Stimulated activated CD4-positive, alpha-beta T cell treated with anti-CD3 and anti-CD28 coated beads, Interleukin-12 subunit alpha, Interleukin-12 subunit beta, amount 100 ng/mL, for 24 hours (primary cell): ENCODE measurements at places on chromosomes 1 and 21.

GRCh38 chr1:179807291-179807690 is 64.2 kb downstream of the FAM163A start:
- DNase-seq: no peak

- DNase-seq: no peak
These were observed 217.6 kb downstream of the SDCCAG8 start for GRCh38 chr1:243473227-243474135.

DNA sequence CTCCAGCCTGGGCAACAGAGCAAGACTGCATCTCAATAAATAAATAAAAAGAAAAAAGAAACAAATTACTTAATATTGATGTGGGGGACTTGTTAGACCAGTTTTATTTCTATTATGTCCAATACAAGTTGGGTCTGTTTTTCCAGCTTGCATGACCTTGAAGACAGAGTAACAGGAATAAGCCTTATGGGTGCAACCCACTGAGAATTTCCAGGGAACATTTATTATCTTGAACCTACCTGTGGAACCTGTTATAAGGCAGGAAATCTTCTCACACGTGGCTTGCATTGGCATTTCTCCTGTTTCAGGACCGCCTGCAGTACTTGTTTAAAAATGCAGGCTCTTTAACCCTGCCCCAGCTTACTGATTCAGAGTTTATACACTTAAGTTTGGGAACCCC is 64.0 kb downstream of the ZBTB17 start:
- no peak for DNase-seq

DNA sequence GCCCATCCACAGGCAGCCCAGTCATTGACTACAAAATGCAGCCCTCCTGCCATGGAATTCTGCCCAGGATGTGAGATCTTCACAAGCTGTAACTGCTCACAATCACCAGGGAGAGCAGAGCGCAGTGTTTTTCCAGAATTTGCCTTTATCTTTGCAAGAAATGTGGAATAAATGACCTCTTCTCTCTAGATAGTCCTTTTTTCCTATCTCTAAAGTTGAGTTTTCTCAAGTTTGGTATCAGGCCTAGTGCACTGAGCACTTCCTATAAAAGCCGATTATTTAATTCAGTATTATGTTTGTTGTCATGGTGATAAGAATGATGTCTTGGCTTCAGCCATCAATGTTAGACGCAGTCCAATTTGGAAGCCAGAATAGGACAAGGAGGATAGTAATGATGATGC is 246.9 kb upstream of the IRF2BP2 start:
- no peak for DNase-seq

DNA sequence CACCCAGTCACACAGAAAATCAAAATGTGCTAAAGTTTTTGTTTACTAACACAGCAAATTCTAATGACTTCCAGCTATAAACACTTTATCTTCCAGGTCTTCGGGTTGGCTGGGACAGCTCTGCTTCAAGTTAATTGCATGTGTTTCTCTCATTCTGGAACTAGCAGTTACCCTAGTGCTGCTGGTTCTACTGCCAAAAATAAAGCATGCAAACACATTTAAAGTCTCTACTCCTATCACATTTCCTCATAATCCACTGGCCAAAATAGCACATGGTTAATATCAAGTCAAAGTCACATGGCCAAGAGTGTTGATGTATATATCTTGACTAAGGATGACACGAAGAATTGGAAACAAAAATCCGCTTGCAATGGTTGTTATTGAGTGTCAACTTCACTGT is 973.1 kb upstream of the ADGRL2 start:
- no peak for DNase-seq

- peak; percentile 38 for DNase-seq
These were observed 12.3 kb upstream of the IFNLR1 start for GRCh38 chr1:24199291-24199900.

- DNase-seq: no peak
These were observed 625.8 kb downstream of the BRINP3 start for GRCh38 chr1:189851806-189852367.

GRCh38 chr1:223212441-223212840 is 69.4 kb upstream of the TLR5 start:
- DNase-seq: no peak

- DNase-seq: no peak
These were observed 538.0 kb downstream of the LTN1 start for GRCh38 chr21:28454564-28455252.

DNA sequence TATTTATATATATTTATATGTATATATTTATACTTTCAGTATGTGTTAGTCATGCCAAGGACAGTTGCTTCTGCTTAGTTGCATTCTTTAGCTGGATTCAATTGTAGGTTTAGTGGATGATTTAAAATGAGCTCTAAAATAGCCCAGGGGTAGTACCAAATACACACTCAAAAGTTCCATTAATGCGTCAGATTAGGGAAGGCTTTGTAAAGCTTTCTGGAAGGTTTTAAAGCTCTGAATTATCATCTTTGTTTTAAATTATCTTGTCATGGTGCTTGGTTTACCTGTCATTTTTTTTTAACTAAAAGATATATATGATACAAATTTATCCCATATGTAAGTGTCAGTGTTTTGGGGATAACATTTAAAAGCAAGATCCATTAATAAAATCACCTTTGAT is 242.7 kb upstream of the ADAMTS5 start:
- no peak for DNase-seq

- no peak for DNase-seq
These were observed 380.6 kb downstream of the SIPA1L2 start for GRCh38 chr1:232249339-232249738.

GRCh38 chr21:23488245-23488644 is 2119.0 kb downstream of the MRPL39 start:
- no peak for DNase-seq

GRCh38 chr1:45012639-45013278 is 705 bp downstream of the UROD start:
- peak; percentile 47 for DNase-seq

GRCh38 chr1:161730050-161730564 is 8.8 kb downstream of the FCRLB start:
- no peak for DNase-seq

DNA sequence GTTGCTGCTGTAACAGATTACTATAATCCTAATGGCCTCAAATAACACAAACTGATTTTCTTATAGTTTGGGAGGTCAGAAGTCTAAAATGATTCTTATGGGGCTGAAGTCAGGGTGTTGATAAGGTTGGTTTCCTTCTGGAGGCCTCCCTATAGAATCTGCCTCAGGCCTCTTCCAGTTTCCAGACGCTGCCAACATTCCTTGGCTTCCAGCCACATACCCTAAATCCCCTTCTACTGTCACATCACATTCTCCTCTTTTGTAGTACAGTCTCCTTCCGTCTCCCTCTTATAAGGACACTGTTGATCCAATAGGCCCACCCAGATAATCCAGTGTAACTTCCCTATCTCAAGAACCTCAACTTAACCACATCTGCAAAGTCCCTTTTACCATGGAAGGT is 145.3 kb upstream of the NCAM2 start:
- no peak for DNase-seq

DNA sequence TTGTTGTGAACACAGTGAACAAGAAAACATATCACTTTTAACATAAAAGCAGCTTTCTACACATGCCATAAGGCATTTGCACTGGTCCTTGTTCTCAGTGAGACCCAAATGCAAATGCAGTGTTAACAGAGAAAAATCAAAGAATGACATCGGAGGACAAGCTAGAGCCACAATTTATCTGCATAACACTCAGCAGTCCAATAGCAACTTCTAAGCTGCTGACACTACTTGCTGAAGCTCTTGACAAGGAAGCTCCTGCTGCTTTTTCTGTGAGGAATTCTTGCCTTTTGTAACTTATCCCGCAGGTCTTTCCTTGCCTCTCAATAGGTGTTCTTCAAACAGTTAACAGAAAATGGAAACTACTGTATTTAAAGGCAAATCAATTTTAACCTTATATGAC is 34.7 kb downstream of the USH2A start:
- DNase-seq: no peak

GRCh38 chr1:211654838-211655787 is 20.3 kb downstream of the NEK2 start:
- DNase-seq: peak; percentile 59

GRCh38 chr1:175763797-175764196 is 20.4 kb upstream of the TNR start:
- no peak for DNase-seq

GRCh38 chr1:228929476-228930027 is 194.3 kb downstream of the RHOU start:
- no peak for DNase-seq

DNA sequence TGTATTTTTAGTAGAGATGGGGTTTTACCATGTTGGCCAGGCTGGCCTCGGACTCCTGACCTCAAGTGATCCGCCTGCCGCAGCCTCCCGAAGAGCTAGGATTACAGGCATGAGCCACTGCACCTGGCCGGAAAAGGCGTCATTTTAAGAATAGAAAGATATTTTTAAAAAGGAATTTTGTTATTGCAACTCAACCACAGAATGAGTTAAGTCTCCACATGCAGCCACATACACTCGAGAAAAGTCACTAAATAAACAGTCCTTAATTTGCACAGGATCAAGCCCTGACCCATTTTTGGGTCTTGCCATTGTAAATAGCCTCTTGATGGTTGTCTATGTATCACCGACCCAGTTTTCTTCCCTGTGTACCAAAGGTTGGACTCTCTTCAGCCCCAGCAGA is 85.5 kb downstream of the FBXO2 start:
- DNase-seq: no peak

- no peak for DNase-seq
These were observed 21.7 kb downstream of the LRRC8B start for GRCh38 chr1:89546082-89546889.

- DNase-seq: no peak
These were observed 4.5 kb downstream of the EYA3 start for GRCh38 chr1:28083876-28084275.

GRCh38 chr1:177933881-177934280 is 36.0 kb downstream of the SEC16B start:
- no peak for DNase-seq

GRCh38 chr1:119326251-119326650 is 42.3 kb upstream of the HAO2 start:
- DNase-seq: no peak

- no peak for DNase-seq
These were observed 19.1 kb upstream of the LAMC1 start for GRCh38 chr1:183004141-183004540.

- DNase-seq: no peak
These were observed 165.3 kb upstream of the DPYD start for GRCh38 chr1:98086156-98086555.

GRCh38 chr21:39660191-39660980 is 47.6 kb downstream of the B3GALT5 start:
- no peak for DNase-seq

- DNase-seq: no peak
These were observed 62.8 kb upstream of the COA6 start for GRCh38 chr1:234310460-234310817.

GRCh38 chr1:202760589-202760988 is 47.6 kb downstream of the KDM5B start:
- DNase-seq: no peak

GRCh38 chr1:107679411-107679953 is 285.5 kb downstream of the VAV3 start:
- DNase-seq: no peak

GRCh38 chr1:59018860-59019259 is 235.0 kb upstream of the JUN start:
- no peak for DNase-seq

GRCh38 chr1:11377001-11377583 is 101.9 kb upstream of the DISP3 start:
- DNase-seq: no peak

DNA sequence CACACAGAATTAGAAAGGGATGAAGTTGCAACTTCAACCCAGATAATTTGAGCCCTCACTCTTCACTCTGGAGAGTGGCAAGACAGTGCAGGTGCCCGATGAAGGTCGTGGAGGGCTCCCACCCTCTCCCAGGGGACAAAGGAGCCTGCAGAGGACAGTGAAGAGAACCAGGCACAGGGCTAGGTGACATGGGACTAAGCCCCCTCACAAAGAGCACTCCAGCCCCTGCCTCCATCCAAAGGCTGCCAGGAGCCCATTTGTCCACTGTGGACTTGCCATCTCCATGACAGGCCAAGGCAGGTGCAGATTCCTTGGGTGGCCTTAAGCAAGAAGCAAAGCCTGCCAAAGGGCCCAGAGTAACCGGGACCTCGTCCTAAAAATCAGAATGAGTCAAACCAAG is 15.1 kb downstream of the ERRFI1 start:
- no peak for DNase-seq

DNA sequence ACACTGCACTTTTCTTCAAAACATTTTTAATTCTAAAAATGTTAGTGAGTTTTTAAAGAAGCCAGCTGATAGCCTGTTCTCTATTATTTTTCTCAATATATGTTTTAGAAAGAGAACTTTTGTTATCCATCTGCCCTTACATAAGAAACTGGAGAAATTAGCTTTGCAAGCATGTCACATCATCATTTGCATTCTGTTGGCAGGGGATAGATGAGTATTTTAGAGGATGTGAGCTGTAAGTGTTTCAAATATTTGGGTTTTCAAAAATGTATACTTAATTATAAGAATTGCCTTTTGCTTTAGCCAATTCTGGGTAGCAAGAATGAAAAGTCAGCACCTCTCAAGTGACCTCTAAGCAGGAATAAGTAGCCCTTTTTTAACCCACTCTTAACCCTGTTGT is 7.4 kb downstream of the NFIA start:
- DNase-seq: no peak

DNA sequence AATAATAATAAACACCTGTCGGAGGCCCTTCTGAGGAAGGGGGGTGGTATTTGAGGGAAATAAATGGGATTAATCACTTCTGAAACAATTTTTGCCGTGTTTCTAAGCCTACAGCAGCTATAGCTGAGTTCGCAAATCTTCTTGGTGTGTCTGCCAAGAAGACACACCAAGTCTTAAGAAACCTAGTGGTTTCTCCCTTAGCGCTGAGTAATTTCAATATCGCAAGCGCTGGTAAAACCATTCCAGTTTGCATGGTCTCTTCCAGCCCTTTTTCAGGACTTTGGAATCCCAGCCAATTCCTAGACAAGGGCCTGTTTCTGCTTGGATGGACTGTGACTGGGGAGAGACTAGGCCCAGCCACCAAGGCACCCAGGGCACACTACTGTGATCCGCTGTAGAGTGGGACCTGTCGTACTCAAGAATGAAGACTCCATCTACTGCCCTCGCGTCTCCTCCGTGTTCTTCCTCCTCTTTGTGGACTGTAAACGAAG is 7.5 kb upstream of the LHX8 start:
- no peak for DNase-seq

DNA sequence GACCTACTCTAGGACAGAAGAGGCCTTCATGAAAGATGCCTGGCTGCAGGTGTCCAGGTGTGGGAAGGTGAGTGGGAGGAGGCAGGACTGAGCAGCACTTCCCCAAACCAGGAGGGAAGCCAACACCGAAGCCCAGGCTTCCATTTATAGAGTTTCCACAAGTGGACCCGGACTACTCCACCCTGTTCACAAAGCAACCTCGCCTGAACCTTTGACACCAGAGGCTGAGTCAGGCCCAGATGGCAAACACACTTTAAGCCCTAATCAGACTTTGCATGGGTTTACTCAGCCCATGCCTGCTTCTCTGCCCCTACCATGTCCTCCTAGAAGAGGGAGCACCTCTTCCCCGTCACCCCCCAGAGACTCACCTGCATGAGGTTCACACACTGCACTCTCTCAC is 14.0 kb downstream of the PRR9 start:
- DNase-seq: no peak
